ENCODE measurements at places on chromosomes 11 and 22.
A peak's percentile ranks its signal among the peaks of the same experiment; 100 is the strongest.

- no peak for DNase-seq
These were observed 88.8 kb downstream of the PDHX start for GRCh38 chr11:35005141-35005780.

DNA sequence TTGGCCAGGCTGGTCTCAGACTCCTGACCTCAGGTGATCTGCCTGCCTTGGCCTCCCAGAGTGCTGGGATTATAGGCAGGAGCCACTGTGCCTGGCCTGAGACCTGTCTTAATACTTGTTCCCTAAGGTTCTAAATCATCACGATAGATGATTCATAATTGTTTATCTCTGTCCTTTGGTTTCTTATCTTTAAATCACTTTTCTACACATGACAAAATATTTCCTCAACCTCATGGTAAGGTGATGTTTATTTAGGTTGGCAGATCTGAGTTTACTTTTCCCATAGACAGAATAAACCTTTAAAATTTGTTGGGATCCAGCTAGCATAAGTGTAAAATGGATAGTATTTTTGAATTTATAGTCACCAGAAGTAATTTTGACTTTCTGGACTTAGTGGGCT lies 3.5 kb downstream of the PSMD13 start:
- no peak for DNase-seq

GRCh38 chr11:33445761-33446161 lies 188.6 kb downstream of the HIPK3 start:
- DNase-seq, result peak; percentile 69

- peak; percentile 70 for DNase-seq
These were observed 4.0 kb upstream of the MCAM start for GRCh38 chr11:119320776-119321524.

DNA sequence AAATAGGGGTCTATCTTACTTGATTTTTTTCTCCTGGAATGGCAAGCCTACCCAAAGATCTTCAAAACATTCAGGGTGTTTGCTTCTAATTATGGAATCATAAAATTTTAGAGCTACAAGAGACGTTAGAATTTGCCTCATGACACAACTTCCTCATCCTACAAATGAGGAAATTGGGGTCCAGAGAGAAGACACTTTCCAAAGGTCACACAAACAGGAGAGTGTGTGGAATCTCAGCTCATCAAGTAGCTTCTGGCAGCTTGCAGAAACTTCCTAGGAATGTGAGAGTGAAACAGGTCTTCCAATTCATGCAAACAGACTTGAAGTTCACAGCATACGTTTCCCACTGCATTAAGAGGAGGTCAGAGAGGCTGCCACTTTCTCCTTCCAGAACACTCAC lies 976.0 kb downstream of the OPCML start:
- DNase-seq, result no peak

Measured in HCEC 1CT (cell line).